ENCODE measurements at places on chromosomes 3 and 15. TPM values are rescaled to one million over a fixed set of nuclear protein-coding genes. Genes with fewer than 3 reads are reported as not detected.

DNA sequence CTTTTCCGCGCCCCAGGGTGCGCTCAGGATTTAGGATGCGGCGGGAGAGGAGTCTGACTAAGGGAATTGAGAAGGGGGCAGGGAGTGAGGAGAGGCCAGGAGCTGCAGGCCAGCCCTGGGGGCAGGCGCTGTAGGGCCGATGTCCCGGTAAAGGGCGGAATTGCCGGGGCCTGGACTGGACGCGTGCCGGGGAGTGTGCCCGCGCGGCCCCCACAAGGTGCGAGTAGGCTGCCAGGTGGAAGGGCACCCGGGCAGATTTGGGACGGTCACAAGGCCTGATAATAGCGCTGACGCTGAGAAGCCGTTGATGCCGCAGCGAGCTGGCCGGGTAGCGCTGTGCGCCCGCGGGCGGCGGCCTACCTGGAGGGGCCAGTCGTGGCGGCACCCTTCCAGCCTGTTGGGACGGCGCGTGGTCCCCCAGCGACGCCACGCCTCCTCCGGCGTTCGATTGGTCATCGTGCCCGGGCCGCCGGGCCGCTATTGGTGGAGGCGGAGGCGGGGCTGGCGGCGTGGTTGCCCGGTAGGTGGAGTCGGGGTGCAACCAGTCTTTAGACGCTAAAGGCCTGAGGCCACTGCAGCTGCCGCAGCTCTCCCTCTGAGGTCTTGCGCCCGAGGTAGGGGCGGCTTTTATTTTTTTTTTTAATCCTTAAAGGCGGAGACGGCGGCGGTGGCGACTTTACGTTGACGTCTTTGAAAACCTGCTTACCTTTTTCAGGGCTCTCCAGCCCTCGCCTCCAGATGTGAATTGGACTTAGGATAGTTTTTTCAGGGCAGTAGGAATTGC, 903 bp downstream of the SLC25A38 start:
- DNase-seq: peak; percentile 83

LMOD3 gene
- not detected for total RNA-seq

- peak; percentile 86 for DNase-seq
Observed at GRCh38 chr3:161042023-161042501, 63.1 kb downstream of the B3GALNT1 start.

DNA sequence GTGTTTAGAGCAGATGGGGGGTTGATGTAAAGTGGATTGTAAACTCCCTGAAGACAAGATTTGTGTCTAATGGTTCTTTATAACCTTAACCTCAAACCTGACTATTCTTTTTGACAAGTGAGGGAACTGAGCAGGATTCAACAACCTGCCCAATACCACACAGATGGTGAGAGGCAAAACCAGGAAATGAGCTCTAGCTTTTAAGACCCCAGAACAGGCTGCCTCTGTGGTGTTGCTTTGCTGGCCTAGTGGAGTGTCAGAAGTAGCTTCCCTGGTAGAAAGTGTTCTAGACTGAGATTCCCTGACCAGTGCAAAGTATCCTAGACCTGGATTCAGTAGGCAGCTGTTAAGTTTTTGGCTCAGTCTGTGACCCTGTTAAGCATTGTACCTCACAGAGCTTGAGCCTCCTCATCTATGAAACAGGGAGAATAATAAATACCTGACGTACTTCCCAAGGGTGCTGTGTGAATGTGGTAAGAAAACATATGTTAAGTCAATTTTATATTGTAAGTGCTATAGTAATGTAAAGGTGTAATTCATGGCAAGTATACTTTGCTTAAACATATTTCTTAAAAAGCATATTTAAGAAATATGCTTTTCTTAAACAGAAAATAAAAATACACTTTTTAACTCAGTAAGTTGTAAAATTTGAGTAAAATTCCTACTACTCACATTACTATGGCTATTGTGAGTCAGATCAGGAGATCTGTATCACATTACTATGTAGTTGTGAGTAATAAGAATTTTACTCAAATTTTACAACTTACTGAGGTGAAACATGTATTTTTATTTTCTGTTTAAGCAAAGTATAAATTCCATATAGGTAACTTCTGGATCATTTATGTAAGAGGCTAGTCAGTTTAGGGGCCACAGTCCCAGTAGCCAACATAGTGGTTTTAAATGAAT, 8.8 kb downstream of the GPR87 start:
- DNase-seq: no peak

GRCh38 chr15:39828374-39828931, 45.8 kb upstream of the FSIP1 start:
- peak; percentile 72 for DNase-seq

ATP10A gene
- 36.6 TPM for total RNA-seq

XCR1 gene
- not detected for total RNA-seq

GRCh38 chr3:44058868-44059203, 182.8 kb upstream of the TOPAZ1 start:
- no peak for DNase-seq

DNA sequence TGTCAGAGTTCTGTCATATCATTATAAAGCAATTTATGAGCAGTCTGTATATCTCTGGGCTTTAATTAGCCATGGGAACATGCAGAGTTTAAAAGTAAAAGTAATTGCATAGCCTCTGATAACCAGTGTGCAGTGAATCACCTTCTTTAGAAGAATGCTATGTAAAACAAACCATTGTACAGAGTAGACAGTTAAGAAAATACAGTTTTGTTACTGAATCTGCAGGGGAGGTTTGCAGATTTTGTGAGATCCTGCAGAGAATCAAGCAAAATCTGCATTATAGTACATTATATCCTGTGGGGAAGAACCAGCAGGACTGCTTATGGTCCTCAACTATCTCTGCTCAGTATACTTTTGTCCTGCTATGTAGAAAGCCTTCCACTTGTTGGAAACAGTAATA, 396.2 kb upstream of the NAALADL2 start:
- DNase-seq: no peak

- DNase-seq: no peak
Observed at GRCh38 chr15:86917361-86917671, 837.6 kb downstream of the AGBL1 start.

- DNase-seq: no peak
Observed at GRCh38 chr3:32488474-32489008, 14.1 kb downstream of the CMTM6 start.

- DNase-seq: peak; percentile 38
Observed at GRCh38 chr3:133563186-133563591, 10.3 kb upstream of the CDV3 start.

- DNase-seq: peak; percentile 90
Observed at GRCh38 chr3:31010491-31010890, 116.0 kb upstream of the GADL1 start.

DNA sequence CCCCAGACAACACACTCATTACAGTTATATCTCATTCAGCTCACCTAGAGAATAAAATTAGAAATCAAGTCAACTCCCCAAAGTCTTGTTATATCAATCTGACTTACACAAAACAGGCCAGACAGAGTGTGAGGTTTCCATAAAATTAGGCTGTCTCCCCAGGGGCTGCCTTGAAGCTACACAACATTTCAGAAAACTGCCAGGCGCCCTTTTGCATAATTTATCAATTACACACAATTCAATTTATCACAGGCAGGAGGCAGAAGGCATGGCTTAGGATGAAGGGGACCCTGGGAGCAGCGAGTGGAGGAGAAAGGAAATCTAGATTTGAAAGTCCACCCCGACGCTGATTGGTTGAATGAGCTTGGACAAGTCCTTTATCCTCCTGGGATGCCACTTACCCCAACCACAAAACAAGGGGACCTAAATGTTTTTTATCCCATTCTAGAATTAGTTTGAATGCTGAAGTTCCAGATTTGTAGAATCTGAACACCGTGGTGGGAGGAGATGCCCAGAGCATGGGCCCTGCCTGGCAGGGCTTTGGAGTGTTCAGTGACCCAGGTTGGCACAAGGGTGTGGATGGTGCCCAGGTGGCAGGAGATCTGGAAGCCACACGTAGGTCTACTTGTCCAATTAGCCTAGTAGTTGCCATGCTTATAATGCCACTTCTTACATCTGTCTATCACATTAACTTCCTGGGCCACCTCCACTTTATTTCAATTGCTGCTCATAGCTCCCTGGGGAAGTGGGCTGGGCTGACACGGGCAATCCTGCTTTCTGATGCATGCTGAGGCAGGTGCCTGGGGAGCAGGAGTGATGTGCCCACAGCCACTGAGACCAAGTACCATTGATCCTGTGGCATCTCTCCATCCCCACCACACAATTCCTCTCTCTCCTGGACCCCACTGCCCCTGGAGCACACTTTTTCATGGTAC, 119.8 kb upstream of the TLE3 start:
- DNase-seq: no peak

GRCh38 chr3:147649475-147649874, 240.3 kb downstream of the ZIC1 start:
- no peak for DNase-seq

GRCh38 chr15:41494190-41494921, 682 bp downstream of the ITPKA start:
- no peak for DNase-seq

DNA sequence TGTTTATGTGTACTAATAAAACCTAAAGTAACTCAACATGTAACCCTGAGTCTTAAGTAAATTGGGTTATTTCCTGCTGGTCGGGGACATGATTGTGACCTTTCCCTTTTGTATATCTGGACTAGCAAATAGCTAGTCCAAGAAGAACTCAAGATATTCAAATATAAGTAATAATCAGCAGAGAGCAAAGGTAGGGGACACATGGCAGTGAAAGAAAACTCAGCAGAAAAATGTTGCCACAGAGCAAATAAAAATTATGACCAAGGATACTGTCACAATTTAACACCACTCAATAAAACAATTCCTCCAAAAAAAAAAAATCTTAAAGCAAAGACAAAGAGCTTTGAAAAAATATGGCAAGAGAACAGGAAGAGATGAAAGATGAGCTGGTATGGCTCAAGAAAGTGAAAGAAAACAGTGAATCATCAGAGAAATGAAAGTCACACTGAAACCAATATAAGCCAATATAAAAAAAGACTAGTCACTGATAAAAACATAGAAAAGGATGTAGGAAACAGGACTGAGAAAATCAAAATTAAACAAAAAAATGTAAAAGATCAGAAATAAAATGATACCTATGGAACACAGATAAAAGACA, 43.4 kb downstream of the HLTF start:
- DNase-seq: peak; percentile 39

GRCh38 chr15:69662645-69663000, 210.0 kb downstream of the RPLP1 start:
- no peak for DNase-seq

DNA sequence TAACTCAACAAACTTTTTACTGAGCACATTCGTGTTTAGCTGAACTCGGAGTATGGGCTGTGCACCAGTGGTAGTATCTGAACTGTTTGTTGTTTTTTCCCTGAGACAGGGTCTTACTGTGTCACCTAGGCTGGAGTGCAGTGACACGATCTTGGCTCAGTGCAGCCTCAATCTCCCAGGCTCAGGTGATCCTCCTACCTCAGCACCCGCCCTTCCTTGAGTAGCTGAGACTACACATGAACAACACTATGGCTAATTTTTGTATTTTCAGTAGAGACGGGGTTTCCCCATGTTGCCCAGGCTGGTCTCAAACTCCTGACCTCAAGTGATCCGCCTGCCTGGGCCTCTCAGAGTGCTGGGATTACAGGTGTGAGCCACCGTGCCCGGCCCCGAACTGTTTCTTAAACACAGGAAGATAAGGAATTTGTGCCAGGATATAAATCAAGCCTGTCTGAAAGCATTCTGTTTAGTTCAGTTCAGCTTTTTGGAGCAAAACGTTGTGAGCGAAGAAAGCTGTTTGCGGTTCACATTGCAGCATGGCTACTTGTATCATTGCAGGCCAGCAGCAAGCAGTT, 40.4 kb upstream of the SKOR1 start:
- no peak for DNase-seq

- DNase-seq: no peak
Observed at GRCh38 chr3:78967061-78967460, 800.7 kb downstream of the ROBO1 start.

DNA sequence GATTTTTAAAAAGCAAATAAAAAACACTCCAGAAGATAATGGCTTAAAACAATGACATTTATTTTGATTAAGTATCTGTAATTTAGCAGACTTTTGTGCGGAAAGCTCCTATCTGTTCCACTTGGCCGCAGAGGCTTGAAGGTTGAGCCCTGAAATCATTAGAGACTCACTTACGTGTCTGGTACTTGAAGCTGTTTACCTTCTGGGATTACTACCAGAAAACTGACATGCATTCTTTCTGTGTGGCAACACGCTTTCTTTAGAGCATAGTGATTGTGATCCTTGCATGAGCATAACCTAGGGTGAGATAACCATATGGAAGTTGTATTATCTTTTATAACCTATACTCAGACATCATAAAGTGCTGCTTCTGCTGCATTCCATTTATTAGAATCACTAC, 298.5 kb downstream of the SI start:
- no peak for DNase-seq

GRCh38 chr15:77964193-77964592, 113.3 kb downstream of the TBC1D2B start:
- no peak for DNase-seq

DNA sequence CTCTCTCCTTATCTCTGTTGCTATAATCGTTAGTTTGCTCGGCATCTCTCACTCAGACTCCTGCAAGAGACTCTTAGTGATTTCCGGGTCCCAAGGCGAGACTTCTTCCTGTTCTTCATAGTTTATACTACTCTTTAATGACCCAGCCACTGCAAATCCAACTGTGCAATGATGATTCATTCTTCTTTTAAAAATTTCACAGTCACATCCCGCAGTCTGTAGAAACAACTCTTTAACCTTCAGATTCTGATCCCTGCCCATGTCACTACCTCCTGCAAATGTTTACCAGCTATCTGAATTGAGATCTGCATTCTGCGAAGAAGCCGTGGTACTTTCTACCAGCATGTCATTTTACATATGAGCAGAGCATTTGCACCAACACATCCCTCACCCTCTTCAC, 2.8 kb upstream of the VGLL3 start:
- DNase-seq: peak; percentile 73

CCRL2 gene
- 0.17 TPM for total RNA-seq

GRCh38 chr15:42274702-42274989, 1.4 kb upstream of the TMEM87A start:
- no peak for DNase-seq

ARHGAP31 gene
- total RNA-seq: 58.8 TPM

- DNase-seq: no peak
Observed at GRCh38 chr3:132228923-132229322, 88.3 kb upstream of the ACP3 start.

A4GNT gene
- total RNA-seq: not detected

DNA sequence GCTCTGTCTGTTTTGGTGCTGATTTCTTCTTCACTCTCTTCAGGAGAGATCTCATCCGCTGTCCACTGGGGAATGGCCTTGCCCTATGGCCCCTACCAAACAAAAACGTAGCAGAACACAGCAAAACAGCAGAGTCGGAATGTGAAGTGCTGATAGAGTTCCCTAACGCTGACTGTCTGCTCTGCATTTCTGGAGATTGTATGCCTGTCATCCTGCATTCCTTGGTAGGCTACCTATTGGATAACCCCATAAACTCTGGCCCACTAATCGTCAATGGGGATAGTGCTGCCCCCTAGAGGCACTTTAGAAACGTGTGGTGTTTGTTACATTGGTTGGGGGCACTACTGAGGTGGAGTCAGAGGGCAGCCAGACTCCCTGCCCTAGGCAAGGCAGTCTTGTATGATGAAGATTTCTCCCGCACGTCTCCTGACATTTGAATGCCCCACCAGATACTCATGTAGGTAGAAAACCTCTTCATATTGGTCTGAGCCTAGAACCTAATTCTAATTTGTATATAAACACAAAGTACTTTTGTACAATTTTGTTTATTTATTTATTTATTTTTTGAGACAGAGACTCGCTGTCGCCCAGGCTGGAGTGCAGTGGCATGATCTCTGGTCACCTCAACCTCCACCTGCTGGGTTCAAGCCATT, 15.6 kb upstream of the MAGEF1 start:
- DNase-seq: peak; percentile 52
